ENCODE measurements at places on chromosomes 5 and 9.
A peak's percentile ranks its signal among the peaks of the same experiment; 100 is the strongest.

- DNase-seq: no peak
Measured at GRCh38 chr5:143074414-143074996, 304.3 kb downstream of the ARHGAP26 start.

DNA sequence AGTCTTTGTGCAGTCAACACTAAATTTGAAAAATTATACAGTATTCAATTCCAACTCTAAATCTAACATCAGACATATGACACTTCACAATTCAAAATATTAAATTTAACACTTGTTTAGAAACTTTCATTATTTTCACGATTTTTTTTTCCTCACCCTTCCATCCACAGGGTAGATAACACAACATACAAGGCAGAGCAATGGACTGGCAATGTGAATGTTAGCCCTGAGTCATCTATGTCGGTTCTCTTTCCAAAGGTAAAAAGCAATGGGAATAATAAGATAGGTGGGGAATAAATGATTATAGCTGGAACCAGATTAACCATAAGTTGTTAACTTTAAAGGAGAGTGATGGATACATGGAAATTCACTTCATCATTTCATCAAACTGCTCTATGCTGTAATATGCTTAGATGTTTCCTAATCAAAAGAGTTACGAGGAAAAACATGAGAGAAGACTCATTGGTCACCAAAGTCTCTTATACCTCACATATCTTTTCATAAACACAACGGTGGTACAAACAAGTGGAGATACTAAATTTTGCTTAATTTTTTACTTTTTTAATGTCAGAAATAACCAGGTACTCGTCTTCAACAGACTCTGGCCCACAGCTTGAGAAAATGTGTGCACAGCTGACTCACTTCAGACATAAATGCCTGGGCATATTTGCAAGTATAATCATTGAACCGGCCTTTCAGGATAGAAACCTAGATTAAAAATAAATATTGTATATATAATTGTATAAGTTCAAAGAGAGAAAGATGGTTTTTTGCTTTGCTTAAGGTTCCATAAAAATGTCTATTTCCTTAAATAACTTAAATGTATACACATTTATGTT lies 23.0 kb downstream of the RFX3 start:
- no peak for DNase-seq

DNA sequence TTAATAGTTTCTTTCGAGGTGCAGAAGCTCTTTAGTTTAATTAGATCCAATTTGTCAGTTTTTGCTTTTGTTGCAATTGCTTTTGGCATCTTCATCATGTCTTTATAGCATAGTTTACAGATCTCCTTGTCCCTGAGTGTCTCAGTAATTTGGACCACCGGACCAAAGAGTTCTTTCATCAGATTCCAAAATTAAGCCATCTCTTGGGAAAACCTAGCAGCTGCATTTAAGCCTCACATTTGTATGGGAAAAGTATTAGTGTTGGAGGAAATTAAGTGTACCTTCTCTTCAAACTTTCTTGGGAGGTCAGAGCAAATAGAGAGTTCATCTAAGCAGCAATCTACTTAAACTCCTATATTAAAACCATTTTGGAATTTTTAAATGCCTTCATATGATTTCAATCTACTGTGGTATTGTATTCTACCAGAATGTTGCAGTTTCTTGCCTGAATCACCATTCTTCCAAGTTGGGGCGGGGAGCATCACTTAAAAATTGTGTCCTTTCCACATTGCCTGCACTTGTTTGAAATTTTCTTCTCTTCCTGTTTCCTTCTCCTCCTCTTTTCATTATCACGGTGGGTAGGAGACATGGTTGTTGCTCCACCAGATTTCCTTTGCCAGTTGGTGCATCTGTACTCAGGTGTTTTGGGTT lies 97.3 kb upstream of the DAB2 start:
- no peak for DNase-seq

GRCh38 chr5:172800088-172800551 lies 29.1 kb upstream of the DUSP1 start:
- peak; percentile 29 for DNase-seq

GRCh38 chr5:110957934-110958333 lies 113.6 kb upstream of the TSLP start:
- no peak for DNase-seq

GRCh38 chr9:69443178-69443577 lies 118.2 kb downstream of the ENTREP1 start:
- no peak for DNase-seq

DNA sequence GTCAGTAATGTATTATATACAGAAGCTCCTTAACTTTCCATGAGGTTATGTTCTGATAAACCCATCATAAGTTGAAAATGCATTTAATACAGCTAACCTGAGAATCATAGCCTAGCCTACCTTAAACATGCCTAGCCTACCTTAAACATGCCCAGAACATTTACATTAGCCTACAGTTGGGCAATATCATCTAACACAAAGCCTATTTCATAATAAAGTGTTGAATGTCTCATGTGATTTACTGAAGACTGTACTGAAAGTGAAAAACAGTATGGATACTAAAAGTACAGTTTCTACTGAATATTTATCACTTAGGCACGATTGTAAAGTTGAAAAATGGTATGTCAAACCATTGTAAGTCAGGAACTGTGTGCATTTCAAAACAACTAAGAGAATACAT lies 1.6 kb downstream of the GM2A start:
- DNase-seq: no peak

GRCh38 chr9:114682846-114683245 lies 854 bp upstream of the TEX48 start:
- no peak for DNase-seq

DNA sequence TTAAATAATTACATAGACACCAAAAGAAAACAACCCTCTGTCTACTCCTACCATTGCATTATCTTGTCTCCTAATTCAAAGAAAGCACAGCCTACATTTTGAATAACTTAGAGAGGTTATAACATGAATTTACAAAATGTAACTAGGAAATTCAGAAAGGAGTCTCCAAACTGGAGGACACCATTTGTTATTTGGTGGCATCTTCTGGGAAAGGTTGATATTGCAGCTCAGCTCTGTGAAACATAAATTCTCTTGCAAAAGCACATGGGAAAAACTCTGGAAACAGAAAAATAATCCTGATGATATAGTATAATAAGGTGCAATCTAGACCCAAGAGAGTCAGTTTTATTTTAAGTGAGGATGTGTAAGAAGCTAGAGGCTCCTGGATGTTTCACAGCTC lies 215.3 kb downstream of the MLLT3 start:
- DNase-seq: no peak

GRCh38 chr9:37635808-37636207 lies 14.9 kb upstream of the FRMPD1 start:
- DNase-seq: no peak

All from head of caudate nucleus (tissue), 42 donors.